NCI-H1417 treated with DMSO at 0.1 percent for 48 hours (cell line): ENCODE measurements at places on chromosomes 6 and 20.

GRCh38 chr20:58086763-58087561 lies 141.5 kb downstream of the ANKRD60 start:
- no peak for DNase-seq

- DNase-seq = no peak
Observed at GRCh38 chr20:46571418-46571817, 21.0 kb upstream of the OCSTAMP start.

DNA sequence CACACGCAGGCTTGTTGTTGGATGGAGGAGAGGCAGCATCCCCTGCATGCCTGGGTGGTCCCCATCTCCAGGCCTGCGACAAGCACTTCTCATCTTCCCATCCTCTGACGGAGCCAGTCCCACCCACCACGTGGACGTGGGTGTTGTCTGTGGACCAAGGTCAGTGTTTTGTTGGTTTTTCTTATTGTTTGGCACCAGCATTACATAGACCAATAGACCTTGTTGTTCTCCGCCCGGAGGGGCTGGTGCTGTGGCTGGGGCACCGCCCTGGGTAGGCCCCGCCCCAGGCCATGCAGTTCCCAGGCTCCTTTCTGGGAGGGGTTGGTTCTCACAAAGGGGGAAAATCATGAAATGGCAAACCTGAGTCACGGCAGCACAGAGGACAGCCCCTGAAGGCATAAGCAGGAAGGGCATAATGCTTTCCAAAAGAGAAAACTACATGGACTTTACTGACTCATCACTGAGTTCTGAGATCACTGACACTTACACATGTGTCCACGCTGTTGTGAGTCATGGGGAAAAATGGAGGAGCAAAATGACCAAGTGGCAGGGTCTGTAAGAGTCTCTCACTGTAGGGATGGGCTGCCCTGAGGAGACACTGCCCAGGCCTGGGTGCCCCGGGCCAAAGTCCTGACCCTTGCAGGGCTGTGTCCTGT lies 90.8 kb downstream of the THBS2 start:
- DNase-seq = no peak

DNA sequence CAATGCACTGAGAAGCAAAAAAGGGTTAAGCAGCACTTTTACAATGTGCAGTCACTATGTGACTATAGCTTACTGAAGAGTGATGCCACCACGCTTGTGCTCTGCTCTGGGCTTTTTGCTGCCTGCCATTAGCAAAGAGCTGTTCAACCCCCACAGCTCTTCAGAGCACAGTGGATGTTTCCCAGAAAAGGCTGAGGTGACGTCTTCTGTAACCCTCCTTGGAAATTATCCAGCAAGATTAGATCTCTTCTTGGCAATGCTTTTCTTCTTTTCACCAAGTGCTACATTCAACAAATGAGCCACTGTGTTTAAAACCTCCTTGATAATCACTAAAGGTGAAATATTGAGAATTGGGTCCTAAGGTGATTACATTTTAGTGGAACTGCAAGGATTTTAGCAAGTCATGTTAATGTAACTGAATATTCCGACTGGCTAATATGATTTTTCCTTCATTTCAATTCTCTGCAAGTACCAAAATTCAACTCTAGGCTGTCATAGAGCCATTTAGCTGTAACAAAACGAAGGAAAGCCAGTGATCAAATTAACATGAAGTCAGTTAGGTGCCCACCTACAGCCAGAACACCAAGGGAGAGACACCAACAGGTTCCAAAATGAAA lies 34.9 kb downstream of the ELOVL5 start:
- no peak for DNase-seq

DNA sequence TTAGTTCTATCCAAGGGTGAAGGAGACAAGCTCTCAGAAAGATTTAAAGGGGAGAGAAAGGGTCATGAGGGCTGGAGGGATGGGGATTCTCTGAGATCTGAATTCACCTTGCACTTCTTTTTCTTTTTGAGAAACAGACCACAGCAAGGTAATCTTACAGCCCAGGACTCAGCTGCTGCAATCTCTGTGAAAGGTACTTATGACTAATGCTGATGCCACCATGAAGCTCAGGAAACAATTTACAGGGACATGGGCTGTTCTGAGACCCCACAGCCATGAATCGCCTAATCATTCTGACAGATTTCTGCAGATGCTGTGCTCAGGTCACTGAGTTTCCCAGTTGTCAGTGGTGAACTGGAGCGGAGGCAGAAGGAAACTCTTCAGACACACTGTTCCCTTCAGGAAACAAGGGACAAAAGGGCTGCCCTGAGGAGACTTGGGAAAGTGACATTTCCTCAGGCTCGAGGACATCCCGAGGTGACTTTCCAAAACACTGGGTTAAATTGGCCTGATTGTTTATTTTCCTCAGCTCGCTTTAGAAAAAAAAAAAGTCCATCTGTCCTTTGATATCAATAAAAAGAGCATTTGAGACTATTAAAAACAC lies 103.8 kb upstream of the PLCB4 start:
- DNase-seq = no peak
